ENCODE measurements at places on chromosomes 3 and 15. TPM values are rescaled to one million over a fixed set of nuclear protein-coding genes. Genes with fewer than 3 reads are reported as not detected.

Gene TGM5
- total RNA-seq: not detected

Gene CDCP1
- 7.6 TPM for total RNA-seq

Gene GPR160
- total RNA-seq: 0.29 TPM

Gene PCLAF
- 20.6 TPM for total RNA-seq

Gene DGKG
- 2.5 TPM for total RNA-seq

Gene ABI3BP
- 183 TPM for total RNA-seq

Gene CD96
- under 0.01 TPM for total RNA-seq

Gene LSAMP
- 3.3 TPM for total RNA-seq

Gene PLA1A
- total RNA-seq: under 0.01 TPM

Gene EFCC1
- not detected for total RNA-seq

Gene BUB1B
- 2.2 TPM for total RNA-seq

Gene ITIH4
- 3.5 TPM for total RNA-seq

Gene PDCD10
- total RNA-seq: 44.9 TPM

Gene RHOV
- total RNA-seq: not detected

Gene FES
- total RNA-seq: 20.3 TPM

Gene CRABP1
- not detected for total RNA-seq

Gene LRRC31
- total RNA-seq: not detected

Gene NR2E3
- total RNA-seq: under 0.01 TPM

Gene EPB42
- not detected for total RNA-seq

Gene TMC3
- total RNA-seq: not detected

Gene HACD2
- total RNA-seq: 27.5 TPM

Gene MESP2
- total RNA-seq: 0.72 TPM

Gene DPPA2
- not detected for total RNA-seq

Gene CCR8
- not detected for total RNA-seq

Gene RGMA
- total RNA-seq: 2.5 TPM

Gene HGD
- total RNA-seq: under 0.01 TPM

Measured in osteoblast (primary cell).